Transverse colon (tissue), 4 donors: ENCODE measurements at places on chromosomes 3 and 15. TPM values are rescaled to one million over a fixed set of nuclear protein-coding genes. Genes with fewer than 3 reads are reported as not detected.

Gene PLA2G4F
- 25.1 TPM for total RNA-seq

Gene SNRPA1
- 54.0 TPM for total RNA-seq

Gene C3orf62
- total RNA-seq = 6.5 TPM

Gene ZNF385D
- 0.41 TPM for total RNA-seq

Gene ARGFX
- total RNA-seq = not detected

Gene FXR1
- total RNA-seq = 14.2 TPM

DNA sequence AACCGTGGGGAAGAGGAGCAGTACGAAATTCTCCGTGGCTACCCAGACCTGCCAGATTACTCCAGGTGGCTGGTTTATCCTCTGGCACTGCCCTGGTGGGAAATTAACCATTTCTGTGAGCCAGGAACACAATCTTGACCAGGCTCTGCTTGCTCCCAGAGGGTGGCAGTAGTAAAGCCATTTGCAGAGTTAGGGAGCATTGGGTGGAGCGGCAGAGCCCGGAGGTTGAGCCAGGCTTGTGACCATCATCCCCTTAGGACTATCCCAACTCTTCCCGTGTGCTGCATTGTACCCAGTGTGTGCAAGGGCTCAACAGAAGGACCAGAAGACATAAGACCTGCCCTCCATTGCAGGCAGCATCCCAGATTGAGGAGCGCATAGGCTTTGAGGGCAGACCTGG is 5.3 kb downstream of the KNG1 start:
- DNase-seq = no peak

DNA sequence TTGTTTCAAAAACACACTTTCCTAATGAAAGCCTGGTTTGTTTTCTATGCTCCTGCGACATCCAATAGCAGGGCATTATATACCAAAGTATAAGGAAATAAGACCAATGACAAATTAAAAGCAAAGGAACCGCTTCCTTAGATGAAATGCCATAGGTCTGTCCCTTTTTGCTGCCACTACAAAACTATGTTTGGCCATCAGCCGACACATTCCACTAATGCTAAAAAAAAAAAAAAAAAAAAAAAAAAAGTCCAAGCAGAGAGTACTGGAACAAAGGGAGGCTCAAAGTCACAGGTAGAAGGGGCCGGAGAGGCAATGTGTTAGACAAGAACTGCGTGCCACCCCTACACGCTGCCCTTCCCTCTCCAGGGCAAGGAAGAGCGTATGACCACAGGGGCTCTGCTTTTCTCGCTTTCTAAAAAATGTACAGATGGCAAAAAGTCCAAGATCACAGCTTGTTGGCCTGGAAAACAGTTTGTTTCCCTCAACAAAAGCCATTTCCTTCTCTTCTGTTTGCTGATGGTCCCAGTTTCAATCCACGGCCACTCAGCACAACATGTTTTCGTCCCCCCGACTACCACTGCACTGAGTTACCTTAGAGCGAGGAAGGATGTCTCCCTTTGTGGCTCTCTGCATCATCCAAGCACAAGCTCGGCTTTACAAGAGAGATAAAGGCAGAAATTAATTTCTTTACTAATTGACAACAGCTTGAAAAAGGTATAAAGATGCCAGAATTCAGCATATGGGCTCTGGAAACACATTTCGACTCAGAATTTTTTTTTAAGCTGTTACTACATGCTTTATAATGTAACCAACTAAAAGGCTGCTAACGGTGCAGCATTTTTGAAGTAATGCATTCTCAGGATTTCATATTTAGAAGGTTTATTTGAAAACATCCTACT is 70.8 kb downstream of the ABTB1 start:
- no peak for DNase-seq

- no peak for DNase-seq
These were observed 13.5 kb upstream of the KCNMB3 start for GRCh38 chr3:179264449-179264848.

DNA sequence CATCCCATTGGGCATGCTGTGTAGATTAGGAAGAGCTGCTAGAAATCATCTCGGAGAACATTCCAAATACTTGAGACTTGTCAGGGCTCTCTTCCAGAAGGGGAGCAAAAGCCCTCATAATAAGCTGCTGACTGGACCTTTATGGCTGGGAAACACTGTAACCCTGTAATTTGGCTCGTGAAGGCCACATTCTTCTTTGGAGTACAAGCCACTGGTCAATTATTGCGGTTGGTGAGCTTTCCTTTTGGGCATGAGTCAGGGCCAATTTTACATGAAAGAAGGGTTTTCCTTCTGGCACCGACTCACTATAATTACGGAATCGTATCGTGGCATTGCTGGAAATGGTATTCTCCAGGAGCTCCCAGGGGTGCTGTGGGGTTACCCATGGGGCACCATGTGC is 434.5 kb upstream of the RGMA start:
- no peak for DNase-seq

- DNase-seq = no peak
These were observed 35.8 kb downstream of the SCG5 start for GRCh38 chr15:32677238-32677750.

DNA sequence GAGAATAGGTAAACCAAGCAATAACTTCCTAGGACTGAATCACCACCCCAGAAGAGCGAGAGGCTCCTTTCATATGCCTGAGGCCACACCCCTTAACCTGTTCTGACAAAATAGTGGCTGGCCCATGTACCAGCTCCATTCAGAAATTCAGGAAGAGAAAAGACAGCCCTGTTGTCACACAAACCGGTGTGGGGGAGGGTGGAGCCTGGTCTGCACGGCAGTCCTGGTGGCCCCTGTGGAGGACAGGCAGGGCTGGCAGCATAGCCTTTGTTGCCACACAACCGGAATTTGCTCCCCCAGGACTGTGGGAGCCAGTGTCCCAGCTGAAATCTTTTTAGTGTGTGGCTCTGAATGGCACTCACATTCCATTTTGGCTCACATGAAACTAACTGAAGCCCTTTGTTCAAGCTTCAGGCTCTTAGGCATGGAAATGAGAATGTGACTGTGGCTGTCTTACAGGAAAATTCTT is 23.8 kb downstream of the RLBP1 start:
- peak; percentile 41 for DNase-seq

DNA sequence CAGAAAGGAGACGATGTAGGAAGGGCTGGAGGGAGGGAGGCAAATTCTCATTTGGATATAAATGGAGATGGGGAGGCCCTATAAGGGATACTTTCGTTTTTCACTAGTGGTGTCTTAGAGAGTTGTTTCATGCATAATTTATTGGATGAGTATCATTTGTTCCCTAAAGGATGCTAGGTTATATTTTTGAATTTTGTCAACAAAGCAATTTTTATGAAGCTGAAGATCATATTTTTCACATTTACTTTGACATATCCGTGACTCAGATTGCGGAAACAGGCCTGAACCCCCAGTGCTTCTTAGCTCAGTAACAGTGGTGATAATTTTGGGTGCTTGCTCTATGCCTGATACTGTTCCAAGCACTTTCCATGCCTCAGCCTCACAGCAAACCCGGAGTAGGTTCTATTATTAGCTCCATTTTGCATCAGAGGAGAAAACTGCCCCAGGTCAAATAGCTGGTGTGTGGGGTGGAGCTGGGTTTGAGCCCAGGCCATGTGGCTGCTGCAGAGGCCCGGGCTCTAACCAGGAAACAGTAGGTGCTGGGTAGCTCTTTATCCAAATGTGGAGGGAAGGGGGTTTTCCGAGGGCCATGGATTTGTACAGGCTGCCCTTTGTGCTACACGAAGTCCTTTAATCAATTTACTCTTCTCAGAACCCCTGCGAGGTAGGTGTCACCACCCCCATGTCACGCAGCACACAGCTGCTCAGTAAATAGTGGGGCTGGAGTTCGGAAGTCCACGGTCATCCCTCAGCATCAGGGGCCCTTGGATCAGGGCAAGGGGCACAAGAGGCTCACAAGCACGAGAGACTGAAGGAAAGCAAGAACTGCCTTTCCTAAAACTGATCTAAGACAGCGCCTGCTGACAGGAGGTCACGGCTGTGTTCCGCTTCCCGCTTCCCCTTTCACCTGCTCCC is 99.1 kb downstream of the SLC49A4 start:
- DNase-seq = no peak

DNA sequence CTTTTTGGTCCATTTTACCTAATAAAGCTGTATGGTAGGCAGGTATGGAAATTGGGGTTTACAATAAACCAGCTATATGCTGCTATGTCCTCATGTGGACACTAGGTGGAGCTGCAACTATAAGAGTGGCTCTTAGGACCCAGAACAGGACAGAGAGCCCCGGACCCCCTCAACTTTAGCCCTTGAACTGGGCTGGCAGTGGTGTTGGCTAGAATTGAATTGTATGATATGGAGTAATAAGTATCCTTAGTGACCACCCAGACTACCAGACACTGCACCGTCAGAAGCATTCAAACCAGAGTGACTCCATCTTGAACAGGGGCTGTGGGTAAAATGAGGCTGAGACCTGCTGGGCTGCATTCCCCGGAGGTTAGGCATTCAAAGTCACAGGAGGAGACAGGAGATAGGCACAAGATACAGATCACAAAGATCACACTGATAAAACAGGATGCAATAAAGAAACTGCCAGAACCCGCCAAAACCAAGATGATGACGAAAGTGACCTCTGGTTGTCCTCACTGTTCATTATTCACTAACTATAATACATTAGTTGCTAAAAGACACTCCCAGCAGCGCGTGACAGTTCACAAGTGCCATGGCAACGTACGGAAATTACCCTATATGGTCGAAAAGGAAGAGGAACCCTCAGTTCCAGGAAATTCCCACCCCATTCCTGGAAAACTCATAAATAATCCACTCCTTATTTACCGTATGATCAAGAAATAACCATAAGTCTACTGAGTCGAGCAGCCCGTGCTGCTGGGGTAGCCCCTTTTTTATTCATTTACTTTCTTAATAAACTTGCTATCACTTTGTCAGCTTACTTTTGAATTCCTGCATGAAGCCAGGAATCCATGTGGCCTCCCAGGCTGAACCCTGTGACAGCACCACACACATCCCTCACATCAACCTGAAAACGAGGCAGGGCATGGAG is 68.7 kb upstream of the BLM start:
- DNase-seq = peak; percentile 67

GRCh38 chr3:63863150-63864007 is at the start of the genes ATXN7 and THOC7:
Gene ATXN7 (plus strand): TSS chr3:63863867. CDS start chr3:63912599, 48,732 bp downstream.
Gene THOC7 (minus strand): TSS chr3:63863805. CDS start chr3:63863790, 15 bp downstream.
- DNase-seq = peak; percentile 77

- no peak for DNase-seq
These were observed 61.6 kb upstream of the CTDSPL start for GRCh38 chr3:37800022-37800551.

DNA sequence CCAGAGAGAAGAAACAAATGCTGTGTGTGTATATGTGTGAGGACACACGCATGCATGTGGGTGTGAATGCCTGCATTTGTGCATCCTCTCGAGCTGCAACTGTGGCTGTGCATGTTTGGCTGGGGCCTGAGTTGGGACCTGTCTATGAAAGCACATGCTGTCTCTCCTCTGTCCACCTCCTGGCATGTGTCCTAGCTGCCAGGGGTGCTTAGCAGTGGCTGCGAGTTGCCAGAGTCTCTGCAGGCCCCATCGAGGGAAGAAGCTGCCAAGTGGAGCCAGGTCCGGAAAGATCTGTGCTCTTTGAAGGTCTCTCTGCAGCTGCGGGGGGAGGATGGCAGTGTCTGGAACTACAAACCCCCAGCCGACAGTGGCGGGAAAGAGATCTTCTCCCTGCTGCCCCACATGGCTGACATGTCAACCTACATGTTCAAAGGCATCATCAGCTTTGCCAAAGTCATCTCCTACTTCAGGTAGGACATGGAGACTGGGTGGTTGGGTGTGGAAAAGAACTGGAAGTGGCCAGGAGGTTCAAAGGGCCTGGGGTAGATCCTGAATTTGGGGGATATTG is 30.7 kb downstream of the NR1I2 start:
- no peak for DNase-seq

DNA sequence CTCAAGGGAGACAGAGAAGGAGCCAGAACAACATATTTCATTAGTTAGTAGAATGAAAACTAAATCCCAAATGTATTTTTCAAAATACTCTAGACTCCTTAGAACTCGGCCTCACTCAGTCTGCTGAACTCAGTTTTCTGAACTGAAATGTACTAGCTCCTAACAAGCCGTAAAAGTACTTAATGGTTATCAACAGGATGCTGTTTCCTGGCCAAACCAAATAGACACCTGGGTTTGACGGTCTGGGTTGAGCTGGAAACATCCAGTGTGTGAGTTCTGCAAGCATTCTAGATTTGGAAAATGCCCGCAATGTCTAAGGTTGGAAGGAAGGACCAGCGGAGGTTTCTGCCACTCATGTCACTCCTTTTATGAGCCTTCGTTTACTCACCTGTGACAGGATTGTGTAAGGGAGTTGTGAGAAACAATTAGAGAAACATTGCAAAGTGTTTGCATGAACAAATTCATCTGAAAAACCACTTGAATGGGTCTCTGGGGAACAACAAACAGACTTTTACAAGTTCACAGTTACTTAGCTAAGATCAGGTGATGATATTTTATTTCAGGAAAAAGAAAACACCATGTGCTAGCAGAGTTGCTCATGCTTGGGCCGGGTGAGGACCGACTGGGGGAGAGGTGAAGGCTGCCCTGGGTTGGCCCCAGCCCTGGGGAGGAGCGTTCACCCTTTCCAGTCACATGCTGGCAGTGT is 151.0 kb downstream of the ALDH1A2 start:
- peak; percentile 56 for DNase-seq

GRCh38 chr3:98013411-98014267 is 21.5 kb downstream of the GABRR3 start:
- no peak for DNase-seq

DNA sequence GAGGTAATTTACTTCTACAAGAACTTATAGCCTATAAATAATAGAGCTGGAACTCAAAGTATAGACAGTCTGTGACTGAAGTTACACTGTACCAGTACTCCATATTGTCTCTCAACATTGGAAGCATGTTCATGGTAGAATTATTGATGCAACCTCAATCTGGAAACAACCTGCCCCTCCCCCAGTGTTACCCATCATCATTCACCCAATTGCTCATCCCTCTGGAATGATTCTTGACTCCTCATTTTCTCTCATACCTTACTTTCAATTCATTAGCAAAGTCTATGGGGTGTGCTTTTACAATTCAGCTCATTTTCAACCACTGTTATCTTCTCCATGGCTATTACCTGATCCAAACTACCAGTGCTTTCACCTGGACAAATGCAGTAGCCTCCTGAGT is 151.7 kb downstream of the CPNE4 start:
- DNase-seq = no peak

- DNase-seq = peak; percentile 85
These were observed 41.0 kb upstream of the IREB2 start for GRCh38 chr15:78396976-78397375.

DNA sequence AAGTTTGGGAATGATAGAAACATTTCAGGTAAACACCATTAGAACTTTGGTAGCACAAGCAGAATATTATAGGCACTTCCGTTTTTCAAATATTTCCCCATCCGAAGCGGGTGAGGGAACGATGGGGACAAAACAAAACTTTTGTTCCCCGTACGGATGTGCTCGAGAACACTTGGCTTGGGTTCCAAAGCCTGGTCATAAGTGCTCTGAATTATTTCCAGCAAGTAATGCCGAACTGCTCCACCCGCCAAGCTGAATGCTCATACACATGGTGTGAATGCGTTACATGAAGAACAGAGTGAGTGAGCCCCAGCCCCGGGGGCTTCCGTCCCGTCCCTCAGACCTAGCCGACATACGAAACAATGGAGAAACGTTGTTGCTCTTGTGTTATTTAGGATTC is 438.2 kb upstream of the ARRDC4 start:
- DNase-seq = no peak

GRCh38 chr15:25329696-25330095 is 109.1 kb downstream of the UBE3A start:
- DNase-seq = no peak
